ENCODE measurements at places on chromosomes 11 and 22.
A peak's percentile ranks its signal among the peaks of the same experiment; 100 is the strongest.

- no peak for DNase-seq
These were observed 19.6 kb downstream of the SUN2 start for GRCh38 chr22:38736257-38736570.

- DNase-seq: peak; percentile 18
These were observed 1.5 kb downstream of the WNT7B start for GRCh38 chr22:45975164-45976161.

DNA sequence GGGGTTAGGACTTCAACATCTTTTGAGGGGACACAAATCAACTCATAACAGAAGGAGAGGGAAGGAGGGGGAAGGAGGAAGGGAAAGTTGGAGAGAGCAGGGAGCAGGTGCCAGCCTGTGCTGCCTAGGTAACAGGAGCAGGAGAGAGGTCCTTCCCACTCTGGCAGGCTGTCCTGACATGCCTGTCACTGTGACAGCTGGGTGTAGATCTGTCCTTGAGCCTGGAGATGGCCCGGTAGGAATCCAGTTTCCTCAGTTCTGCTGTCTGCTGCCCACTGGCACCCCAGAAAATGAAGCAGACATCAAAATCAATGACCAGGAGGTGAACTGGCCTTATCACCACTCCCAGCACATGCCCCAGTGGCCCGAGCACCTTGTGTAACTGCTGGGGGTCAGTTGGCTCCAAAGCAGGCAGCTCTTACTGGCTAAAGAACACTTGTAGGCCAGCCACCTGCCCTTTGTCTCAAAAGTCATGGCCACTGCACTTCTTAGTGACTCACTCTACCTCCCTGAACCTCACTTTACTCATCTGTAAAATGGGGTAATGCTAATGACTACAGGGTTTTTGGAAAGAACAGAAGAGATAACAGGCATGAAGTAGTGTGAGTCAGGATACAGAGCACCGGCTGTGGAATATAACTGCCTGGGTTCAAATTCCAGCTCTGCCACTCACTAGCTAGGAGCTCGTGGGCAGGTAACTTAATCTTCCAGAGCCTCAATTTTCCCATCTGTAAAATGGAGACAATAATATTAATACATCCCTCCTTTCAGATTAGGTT lies 8.0 kb upstream of the TSPAN18 start:
- peak; percentile 26 for DNase-seq

GRCh38 chr11:115244758-115245157 lies 259.5 kb downstream of the CADM1 start:
- DNase-seq: no peak

DNA sequence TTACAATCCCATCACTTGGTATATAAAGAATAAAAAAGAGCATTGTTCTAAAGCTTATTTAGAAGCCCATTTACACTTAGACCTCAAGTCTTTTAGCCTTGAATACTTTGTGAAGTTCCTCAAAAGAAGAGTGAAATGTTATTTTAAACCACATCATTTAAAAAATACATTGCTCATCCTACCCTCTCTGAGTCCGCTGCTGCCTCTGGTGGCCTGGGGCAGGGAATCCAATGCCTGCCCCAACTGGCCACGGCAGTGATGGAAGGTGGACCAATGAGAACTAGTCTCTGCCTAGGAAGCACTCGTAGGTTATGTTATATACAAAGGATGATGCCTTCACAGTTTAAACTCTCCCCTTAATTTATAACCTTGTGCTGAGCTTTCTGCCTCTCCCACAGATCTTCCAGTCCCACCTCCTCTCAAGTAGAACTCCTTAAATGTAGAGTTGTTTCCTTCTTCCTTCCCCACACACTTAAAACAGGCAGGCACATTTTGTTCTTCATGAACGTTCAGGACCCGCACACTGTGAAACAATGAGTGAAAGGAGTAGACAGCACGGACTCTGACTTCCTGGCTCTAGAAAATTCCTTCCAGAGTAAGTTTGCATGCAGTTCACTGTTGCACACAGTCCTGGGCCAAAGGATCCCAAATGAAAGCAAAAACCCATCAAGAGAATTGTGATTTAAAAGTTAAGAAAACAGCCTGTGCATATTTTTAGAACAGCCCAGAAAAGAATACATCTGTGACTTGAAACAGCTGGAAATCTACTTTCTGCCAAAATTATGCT lies 167.8 kb downstream of the RRAS2 start:
- no peak for DNase-seq

DNA sequence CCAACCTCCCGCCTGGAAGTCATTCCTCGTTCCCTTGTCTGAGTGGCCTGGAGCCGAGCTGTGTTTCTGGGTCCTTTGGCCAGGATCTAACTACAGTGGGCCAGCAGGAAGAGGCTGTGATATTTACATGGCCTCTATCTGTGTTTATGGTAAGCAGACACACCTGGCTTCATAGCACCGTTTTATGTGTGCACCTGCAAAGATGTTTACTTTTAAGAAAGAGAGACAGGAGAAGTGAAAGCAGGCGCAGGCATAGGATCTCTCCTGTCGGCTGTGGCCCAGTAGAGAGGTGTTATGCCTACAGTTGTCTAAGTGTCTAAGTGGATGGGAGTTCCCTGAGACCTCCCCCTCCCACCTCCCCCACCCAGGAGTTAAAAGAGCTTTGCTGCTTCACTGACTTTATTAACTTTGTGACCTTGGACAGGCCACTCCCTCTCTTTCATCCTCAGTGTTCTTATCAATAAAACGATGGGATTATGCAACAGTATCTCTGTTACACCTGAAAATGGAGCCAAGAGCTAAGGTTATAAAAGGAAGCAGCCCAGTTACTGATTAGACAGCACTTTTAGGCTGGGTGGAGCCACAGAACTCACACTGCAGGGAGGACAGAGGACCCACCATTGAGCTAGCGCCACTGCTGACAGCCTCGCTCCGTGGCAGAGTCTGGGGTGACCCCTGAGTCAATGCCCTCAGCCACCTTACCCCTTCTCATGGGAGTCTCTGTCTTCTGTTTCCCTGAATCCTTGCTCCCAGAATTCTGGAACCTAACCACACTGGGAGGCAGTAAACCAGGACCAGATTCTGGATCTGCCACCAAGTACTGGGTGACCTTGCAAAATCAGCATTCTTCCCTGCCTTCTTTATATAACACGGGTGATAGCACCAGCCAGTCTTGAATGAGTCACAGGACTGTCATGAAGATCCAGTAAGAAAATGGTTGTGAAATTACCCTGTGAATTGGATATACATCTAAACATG lies 22.0 kb downstream of the ST14 start:
- DNase-seq: peak; percentile 96

GRCh38 chr22:40637183-40638150 lies 948 bp upstream of the MRTFA start:
- no peak for DNase-seq

- DNase-seq: peak; percentile 80
These were observed 631 bp downstream of the PHF21A start for GRCh38 chr11:46120346-46121300.

- DNase-seq: peak; percentile 84
These were observed at the start of gene RCOR2 for GRCh38 chr11:63916837-63917691. Gene RCOR2, minus strand, starts transcription at chr11:63917164. Its CDS starts 708 bp downstream, at chr11:63916456.

DNA sequence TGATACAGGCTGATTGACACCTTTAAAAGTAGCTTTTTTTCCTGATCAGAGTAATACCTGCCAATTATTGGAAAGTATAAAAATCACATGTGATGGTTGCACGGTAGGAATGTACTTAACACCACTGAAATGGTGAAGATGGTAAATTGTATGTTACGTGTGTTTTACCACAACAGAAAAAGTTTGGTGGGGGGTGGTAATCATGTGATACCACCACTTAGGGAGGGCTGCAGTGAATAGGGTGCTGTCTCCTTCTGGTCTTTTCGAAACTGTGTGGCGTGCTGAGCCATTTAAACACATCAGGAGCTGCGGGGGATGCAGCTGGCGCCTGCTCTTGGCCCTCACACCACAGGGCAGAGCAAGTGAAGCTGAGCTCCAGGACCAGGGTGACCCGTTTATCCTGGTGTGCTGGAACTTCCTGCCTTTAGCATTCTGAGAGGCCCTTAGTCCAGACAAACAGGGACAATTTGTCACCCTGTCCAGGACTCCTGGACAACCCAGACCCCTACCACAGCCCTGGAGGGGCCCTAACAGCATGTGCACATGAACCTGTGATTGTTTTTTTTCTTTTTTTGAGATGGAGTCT lies 2.6 kb downstream of the SYNGR1 start:
- no peak for DNase-seq

DNA sequence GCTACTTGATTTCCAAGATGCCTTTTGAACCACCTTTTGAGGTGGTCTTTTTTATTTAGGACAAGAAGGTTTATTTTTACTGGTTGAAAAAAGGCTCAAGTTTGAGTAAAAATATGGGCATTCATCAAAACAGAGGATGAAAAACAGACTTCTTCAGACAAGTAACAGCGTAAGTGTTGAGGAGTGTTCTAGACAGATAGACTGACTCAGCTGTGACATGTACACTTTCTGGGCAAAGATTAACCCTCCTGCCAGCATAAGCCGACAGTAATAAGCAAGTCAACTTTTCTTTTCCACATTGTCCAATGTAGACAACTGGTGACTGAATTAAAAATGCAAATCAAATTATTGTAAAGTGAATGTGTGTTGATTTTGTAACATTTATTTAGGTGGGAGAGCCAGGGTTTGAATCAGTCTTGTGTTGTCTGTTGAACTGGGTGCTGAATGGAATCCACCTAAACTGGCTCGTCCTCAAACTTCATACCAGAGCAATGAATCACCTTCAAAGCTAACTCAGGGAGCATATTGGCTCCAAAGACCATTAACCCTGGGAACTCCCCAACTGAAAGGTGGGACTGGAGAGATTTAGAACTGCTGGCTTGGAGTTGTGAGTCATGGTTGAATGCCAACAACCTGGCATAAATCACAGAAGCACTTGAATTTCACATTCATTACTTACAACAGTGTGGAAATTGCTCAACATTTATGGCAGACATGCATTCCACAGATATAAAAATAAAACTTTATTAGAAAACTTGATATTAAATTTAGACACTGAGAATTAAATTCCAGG lies 377.0 kb downstream of the ETS1 start:
- DNase-seq: peak; percentile 15

- DNase-seq: peak; percentile 83
These were observed 25.6 kb downstream of the YWHAH start for GRCh38 chr22:31969789-31970489.

DNA sequence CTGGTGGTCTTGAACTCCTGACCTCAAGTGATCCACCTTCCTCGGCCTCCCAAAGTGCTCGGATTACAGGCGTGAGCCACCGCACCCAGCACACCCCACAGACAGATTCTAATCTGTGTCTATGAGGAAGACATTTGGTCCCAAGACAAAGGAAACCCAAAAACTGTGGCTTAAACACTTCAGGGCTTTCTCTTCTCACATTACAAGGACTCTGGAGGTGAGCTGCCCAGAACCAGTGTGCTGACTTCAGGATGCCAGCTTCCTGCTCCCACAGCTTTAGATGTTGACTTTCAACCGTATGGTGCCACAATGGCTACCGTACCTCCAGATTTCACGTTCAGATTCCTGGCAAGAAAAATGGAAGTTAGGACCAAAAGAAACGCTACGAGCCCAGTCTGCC lies 32.2 kb upstream of the SYT7 start:
- no peak for DNase-seq

GRCh38 chr11:65911682-65912568 lies 6.9 kb downstream of the C11orf68 start:
- DNase-seq: peak; percentile 61

GRCh38 chr11:33874910-33875490 lies 16.9 kb downstream of the LMO2 start:
- DNase-seq: no peak

- DNase-seq: no peak
These were observed 2.5 kb upstream of the PLAAT4 start for GRCh38 chr11:63534076-63534475.

DNA sequence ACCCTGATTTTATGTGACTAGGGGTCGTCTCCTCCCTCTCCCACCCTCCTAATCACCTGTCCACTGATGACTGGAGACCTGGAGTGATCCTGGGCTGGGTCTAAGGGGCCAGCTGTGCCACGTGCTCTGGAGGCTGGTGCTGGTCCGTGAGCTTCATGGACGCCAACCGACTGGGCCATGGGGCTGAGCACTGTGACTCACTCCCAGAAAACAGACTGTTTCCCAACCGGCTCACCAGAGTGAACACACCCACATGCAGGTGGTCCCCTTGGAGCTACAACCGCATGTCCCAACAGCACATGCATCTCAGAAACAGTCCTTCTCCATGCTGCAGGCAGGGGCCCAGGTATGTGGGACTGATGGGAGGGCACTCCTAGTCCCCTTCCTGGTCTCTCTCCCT lies 14.0 kb upstream of the LMO1 start:
- no peak for DNase-seq

GRCh38 chr11:93537049-93537448 lies 6.1 kb downstream of the SMCO4 start:
- DNase-seq: no peak

- DNase-seq: peak; percentile 99
These were observed 70.7 kb downstream of the FLI1 start for GRCh38 chr11:128764424-128765095.

- no peak for DNase-seq
These were observed 18.0 kb downstream of the DERL3 start for GRCh38 chr22:23820748-23821211.

- DNase-seq: peak; percentile 35
These were observed at the start of gene PACSIN3 for GRCh38 chr11:47186076-47186699. Gene PACSIN3, minus strand, starts transcription at chr11:47186434. Its CDS starts 3,707 bp downstream, at chr11:47182727.

GRCh38 chr11:30481796-30482195 lies 104.4 kb downstream of the MPPED2 start:
- no peak for DNase-seq

- DNase-seq: no peak
These were observed 38.8 kb upstream of the TOLLIP start for GRCh38 chr11:1348146-1348795.

GRCh38 chr11:28636033-28636432 lies 527.8 kb downstream of the METTL15 start:
- no peak for DNase-seq

GRCh38 chr22:30752771-30753170 lies 58.1 kb downstream of the OSBP2 start:
- DNase-seq: no peak

- no peak for DNase-seq
These were observed 6.1 kb downstream of the APLNR start for GRCh38 chr11:57230791-57231538.

GRCh38 chr11:71425860-71426259 lies 22.3 kb downstream of the DHCR7 start:
- no peak for DNase-seq

GRCh38 chr11:41720761-41721160 lies 261.3 kb upstream of the LRRC4C start:
- DNase-seq: peak; percentile 16

DNA sequence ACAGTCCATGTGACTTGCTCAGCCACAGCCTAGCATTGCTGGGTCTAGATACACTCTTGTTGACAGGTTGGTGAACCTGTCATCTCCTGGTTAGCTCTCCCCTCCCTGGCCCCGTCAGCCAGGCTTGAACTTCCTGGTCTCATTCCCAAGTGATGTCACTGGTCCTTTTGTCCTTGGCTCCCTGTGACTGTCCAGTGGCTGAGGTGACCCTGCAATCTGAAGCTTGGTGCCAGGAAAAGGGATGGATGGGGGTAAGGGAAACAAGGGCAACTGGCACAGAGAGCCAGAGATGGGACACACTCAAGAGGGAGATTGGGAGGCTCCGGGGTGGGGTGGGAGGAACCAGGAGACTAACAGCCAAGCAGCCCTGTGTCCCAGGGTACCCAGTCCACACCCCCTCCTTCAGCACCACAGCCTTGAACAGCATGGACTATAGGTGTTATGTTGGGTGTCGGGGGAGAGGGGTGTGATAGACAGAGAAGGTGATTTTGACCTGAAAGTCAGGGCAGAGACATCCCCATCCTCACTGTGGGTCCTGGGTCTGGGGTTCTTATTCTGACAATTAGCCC lies 63.8 kb upstream of the THY1 start:
- DNase-seq: no peak
